HepG2 (cell line): ENCODE measurements at places on chromosomes 1 and 21.

DNA sequence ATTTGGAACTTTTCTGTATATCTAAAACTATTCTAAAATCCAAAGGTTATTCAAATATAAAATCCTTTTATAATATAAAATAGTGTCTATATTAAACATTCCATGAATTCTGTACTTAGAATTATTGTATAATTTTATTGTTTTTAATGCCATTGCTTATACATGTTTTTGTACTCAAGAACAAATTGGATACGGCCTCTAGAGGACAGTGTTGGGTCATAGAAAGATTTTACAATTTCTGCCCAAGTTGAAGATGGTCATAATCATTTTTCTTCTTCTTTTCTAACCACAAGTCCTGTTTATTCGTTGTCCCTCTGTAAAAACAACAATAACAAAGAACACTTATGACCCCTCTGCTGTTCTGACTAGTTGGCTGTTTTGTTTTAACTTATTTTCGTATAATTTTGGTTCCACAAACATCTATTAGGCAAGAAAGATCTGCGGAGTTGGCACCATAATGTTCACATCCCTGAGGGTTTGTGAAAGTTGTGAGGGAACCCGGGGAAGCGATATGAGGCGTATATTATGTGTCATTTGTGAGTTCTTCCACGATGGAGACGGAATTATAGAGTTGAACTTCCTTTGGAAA is 75.7 kb upstream of the KIF26B start:
- peak; percentile 29 for DNase-seq

DNA sequence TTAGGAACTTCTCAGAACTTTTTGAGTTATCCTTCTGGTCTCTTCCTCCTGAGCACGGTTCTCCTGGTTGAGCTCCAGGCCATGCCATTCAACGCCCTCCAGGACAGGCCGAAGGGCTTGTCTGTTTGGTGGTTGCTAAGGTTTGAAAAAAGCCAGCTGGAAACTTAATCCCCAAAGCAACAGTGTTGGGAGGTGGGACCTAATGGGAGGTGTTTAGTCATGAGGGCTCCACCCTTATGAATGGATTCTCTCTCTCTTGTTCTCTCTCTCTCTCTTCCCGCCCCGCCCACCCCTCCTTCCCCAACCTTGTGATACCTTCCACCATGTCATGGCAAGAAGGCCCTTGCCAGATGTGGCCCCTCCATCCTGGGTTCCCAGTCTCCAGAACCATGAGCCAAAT is 829 bp downstream of the KCNE1 start:
- DNase-seq, result no peak

- no peak for DNase-seq
Measured at GRCh38 chr1:224726441-224727182, 110.5 kb downstream of the CNIH3 start.

- DNase-seq, result no peak
Measured at GRCh38 chr1:74673351-74674111, at the start of gene ERICH3. ERICH3 (minus strand) TSS chr1:74673792; CDS start chr1:74673519, 273 bp downstream.

DNA sequence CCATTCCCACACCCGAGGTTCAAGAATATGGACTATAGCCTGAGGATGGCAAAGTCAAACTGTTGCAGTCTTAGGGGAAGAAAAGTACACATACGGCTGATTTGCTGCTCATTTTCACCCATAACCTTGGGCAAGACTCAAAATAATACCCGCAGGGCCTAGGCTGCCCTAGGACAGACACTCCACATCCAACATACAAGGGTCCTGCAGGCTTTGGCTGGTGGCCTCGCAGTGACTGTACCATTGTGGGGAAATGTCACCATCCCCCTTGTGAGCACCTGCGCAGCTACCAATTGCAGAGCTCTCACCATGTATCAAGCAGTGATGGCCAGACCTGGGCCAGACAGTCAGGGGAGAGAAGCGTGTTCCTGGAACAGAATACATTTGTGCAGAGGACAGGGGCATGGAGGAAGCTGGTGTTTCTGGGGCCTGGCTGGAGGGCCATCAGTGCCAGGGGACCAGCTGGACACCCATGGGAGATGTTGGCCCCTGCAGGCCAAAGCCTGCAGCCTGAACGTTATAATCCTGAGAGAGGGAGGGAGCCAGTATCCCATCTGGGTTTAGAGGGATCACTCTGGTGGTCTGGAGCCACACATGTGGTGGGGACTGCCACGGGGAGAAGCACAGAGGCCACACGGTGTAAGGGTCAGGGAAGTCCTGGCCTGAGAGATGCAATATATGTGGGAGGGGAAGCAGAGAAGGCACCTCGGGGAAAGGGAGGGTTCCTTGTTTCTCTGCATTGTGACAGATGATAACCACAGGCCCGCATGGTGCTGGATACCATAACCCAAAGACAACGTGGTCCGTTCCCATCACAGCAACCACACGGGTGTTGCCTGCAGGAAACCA is 101.2 kb downstream of the GLIS1 start:
- DNase-seq, result no peak

GRCh38 chr1:9494936-9495758 is 44.1 kb upstream of the SLC25A33 start:
- no peak for DNase-seq

GRCh38 chr1:234517110-234517802 is 38.3 kb upstream of the TARBP1 start:
- DNase-seq, result no peak

GRCh38 chr1:164671966-164672571 is 113.1 kb downstream of the PBX1 start:
- DNase-seq, result no peak

DNA sequence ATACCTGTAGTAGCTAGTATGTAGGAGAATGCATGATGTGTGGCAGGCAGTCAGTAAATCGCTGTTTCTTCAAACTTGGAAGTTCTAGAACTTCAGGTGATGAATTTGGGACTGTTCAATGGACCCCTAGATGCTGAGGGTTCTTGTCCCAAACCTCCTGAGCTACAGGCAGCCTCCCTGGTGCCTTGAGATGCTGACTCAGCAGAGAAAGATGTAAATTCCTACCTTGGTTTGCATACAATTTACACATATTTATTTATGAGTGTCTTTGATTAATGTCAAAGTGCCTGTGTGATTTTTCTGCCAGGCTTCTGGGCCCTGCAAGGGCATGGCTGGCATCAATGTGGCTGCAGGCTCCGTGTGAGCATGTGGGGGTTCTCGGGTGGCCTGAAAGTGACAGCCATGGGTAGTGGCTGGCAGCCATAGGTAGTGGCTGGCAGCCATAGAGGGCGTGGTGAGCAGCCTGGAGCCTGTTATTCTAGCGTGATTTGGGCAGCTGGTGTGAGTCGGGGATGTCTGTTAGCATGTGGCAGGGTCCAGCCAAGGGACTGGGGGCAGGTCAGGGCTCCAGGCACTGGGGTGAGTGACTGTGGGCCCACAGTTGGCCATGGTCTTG is 13.2 kb upstream of the POU3F1 start:
- DNase-seq, result no peak

- DNase-seq, result no peak
Measured at GRCh38 chr21:25855576-25855975, 120.8 kb downstream of the GABPA start.

- DNase-seq, result no peak
Measured at GRCh38 chr1:16318555-16318954, 33.7 kb downstream of the FBXO42 start.

DNA sequence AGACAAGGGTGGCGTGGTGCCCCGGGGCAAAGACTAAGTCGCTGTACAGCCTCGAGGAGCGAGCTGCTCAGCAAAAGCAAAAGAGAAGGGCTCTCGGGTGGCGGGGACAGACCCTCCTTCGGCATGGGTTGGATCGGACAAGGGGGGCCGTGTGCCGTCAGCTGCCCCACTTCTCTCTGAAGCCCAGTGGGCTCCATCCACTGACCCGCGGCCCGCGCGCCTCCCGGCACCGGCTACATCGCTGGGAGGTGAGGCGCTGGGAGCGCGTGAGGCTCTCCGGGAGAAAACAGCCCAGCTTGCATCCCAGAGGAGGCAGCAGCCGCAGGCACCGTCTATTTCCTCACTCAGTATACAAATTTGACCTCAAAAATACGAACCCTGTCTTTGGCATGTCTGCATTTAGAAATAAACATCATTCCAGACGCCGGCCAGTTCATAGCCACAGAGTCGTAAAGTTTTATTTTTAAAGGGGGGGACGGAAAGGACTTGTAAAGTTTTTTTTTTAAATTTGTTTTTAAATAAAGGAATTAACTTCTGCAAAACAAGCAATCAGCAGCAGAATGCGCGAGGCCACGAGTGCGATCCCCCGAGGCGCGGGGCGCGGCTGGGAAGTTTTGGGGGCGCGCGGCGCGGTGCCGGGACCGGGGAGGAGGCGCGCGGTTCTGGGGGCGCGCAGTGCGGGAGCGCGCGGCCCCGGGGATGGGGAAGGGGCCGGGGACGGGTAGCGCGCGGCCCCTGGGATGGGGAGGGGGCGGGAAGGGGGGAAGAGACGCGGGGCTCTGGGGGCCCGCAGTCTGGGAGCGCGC is 689 bp upstream of the GPR137B start:
- DNase-seq, result no peak

- no peak for DNase-seq
Measured at GRCh38 chr21:27062443-27062842, 95.6 kb upstream of the ADAMTS5 start.

- no peak for DNase-seq
Measured at GRCh38 chr1:58764294-58764978, 19.4 kb downstream of the JUN start.

- DNase-seq, result no peak
Measured at GRCh38 chr1:59673573-59674450, 140.9 kb upstream of the HOOK1 start.

GRCh38 chr1:52751589-52752483 is 25.6 kb downstream of the ZYG11B start:
- no peak for DNase-seq

DNA sequence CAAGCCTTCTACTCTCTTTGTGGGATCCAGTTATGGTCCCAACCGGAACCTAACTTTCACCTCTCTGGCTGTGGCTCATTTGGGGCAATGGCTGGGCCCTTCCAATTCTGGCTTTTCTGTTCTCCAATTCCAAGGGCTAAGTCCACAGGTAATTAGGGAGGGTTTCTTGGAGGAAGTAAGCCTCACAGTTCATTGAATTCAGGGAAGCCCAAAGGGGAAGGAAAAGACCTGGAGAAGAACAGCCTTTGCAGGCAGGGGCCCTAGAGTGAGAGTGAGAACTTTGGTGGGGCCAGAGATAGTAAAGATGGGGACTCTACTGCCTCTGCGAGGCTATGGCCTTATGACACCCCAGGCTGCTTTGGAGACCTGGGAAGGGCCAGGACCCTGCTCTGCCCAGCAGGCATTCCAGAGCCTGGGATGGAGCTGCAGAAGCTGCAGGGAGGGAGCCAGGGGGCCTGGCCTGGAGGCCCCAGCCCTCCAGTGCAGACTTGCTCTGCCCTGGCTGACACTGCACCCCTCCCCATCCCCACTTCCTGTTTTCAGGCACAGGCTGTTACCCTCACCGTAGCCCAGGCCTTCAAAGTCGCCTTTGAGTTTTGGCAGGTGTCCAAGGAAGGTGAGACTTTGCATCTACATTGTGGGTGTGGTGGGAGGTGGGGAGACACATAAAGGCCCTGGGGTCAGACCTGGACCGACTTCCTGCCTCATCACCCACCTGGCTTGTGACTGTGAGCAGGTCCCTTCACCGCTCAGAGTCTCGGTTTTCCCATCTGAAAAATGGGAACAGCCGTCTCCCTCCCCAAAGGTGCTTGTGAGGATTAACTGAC is 18.9 kb downstream of the LDLRAP1 start:
- peak; percentile 31 for DNase-seq

GRCh38 chr1:93905734-93906133 is 3.5 kb downstream of the GCLM start:
- peak; percentile 67 for DNase-seq

GRCh38 chr1:86470859-86471258 is 2.1 kb downstream of the CLCA1 start:
- no peak for DNase-seq

- DNase-seq, result no peak
Measured at GRCh38 chr1:23216771-23217420, 406 bp downstream of the HTR1D start.

- DNase-seq, result no peak
Measured at GRCh38 chr21:17921579-17922530, 102.7 kb upstream of the C21orf91 start.

GRCh38 chr1:159428536-159428935 is 3.5 kb upstream of the OR10J4 start:
- no peak for DNase-seq

- no peak for DNase-seq
Measured at GRCh38 chr1:193890935-193891334, 704.5 kb upstream of the B3GALT2 start.

GRCh38 chr1:29213055-29213454 is 17.7 kb downstream of the MECR start:
- no peak for DNase-seq

DNA sequence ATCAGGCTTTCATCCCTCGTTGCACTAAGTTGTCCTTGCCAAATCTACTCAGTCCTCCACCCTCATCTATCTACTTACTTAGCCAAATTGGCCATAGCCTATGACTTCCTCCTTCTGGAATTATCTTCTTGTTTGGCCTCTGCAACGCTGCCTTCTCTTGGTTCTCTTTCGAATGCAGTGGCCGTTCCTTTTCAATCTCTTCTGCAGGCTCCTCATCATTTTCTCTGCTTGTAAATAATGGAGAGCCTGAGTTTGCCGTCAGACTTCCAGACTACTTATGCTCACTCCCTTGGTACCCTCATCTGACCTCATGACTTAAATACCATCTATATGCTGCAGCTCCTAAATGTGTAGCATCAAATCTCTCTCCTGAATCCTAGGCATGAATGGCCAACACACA is 22.4 kb upstream of the SRRM1 start:
- DNase-seq, result no peak

DNA sequence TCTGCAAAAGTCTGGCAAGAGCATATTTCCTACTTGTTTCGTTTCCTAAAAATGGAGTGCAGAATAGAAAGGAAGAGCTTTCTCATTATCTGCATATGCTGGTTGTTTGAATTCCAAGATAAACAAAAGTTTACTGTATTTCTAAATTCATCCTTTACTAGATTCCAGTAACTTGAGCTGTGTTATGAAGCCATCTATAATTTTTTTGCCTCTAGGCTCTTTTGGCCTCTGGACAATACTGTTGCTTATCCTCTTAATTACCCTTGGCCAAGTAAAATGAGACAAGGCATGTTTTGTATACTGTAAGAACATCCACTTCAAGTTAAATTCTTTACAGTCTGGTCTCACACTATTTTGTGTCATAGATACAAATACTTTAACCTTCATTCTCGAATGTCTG is 45.6 kb upstream of the HFM1 start:
- DNase-seq, result no peak

DNA sequence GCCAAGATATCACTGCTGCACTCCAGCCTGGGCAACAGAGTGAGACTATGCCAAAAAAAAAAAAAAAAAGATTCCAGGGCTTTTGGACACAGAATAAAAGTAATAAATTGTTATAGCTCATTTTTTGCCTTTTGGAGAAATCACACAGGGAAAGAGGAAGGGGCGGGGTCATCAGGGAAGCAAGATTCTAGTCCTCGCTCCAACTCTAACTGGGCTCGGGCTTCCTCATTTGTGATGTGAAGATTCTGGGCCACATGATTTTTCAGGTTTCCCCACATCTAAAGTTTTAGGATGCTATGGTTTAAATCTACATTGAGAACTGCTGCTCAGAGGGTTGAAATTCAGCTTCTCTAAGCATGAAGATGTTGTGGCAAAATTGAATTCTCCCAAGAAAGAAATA is 179.3 kb upstream of the PLXNA2 start:
- DNase-seq, result no peak

GRCh38 chr1:56495538-56495937 is 83.8 kb downstream of the PLPP3 start:
- DNase-seq, result no peak
